ENCODE measurements at places on chromosomes 13 and 19. TPM values are rescaled to one million over a fixed set of nuclear protein-coding genes. Genes with fewer than 3 reads are reported as not detected.

Gene MYCBP2
- 314 TPM for total RNA-seq

Gene ZNF749
- total RNA-seq = 16.4 TPM

Gene TNFSF11
- 0.34 TPM for total RNA-seq

Gene CEACAM3
- not detected for total RNA-seq

Gene METTL21C
- not detected for total RNA-seq

Gene NAXD
- total RNA-seq = 32.7 TPM

Gene ZNF790
- total RNA-seq = 11.5 TPM

Gene FAM83E
- 3.5 TPM for total RNA-seq

Gene ZNF765
- 16.2 TPM for total RNA-seq

Data from activated B cell treated with CpG ODN at 0.5 μM for 24 hours (primary cell).